ENCODE measurements at places on chromosomes 6 and 20.

DNA sequence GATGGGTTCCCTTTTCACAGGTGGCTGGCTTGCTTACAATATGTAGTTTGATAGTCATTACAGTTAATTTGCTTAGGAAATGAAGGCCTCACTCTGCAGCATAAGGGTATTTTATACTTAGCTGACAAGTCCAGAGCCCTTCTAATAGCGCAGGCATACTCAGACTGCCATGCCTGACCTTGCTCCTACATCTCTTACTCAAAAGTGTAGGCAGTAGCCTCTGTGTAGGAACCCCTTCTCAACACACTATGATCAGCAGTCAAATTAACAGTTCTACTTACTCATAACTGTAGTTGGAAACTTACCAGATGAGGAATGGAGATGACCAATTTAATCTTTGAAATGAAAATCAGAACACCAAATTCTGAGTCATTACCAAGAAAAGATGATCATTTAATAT, 373.5 kb downstream of the TBC1D32 start:
- DNase-seq: no peak

GRCh38 chr6:31725502-31726350, 2.6 kb downstream of the MPIG6B start:
- DNase-seq: no peak

DNA sequence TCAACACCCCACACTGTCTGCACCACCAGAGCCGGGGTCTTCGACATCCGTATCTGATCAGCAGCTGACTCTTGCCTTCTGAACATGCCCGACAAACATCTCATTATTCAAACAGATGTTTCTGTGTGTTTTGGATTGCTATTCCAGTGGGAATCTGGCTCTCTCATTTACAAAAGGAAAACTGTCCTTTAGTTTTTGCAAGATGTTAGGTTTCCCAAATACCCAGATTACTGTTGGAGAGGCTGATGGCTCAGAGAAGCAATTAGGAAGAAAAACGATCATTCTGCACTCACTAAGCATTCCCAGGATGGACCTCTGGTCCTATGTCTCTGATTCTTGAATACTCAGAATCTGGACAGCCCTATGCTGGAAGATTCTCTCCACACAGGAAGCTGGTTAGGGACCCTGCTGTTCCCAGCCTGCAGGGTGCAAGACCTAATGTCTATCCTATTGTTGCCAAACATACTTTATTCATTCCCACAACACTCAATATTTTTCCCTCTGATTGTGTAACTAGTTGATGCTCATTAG, 532.9 kb downstream of the CDH26 start:
- DNase-seq: no peak

DNA sequence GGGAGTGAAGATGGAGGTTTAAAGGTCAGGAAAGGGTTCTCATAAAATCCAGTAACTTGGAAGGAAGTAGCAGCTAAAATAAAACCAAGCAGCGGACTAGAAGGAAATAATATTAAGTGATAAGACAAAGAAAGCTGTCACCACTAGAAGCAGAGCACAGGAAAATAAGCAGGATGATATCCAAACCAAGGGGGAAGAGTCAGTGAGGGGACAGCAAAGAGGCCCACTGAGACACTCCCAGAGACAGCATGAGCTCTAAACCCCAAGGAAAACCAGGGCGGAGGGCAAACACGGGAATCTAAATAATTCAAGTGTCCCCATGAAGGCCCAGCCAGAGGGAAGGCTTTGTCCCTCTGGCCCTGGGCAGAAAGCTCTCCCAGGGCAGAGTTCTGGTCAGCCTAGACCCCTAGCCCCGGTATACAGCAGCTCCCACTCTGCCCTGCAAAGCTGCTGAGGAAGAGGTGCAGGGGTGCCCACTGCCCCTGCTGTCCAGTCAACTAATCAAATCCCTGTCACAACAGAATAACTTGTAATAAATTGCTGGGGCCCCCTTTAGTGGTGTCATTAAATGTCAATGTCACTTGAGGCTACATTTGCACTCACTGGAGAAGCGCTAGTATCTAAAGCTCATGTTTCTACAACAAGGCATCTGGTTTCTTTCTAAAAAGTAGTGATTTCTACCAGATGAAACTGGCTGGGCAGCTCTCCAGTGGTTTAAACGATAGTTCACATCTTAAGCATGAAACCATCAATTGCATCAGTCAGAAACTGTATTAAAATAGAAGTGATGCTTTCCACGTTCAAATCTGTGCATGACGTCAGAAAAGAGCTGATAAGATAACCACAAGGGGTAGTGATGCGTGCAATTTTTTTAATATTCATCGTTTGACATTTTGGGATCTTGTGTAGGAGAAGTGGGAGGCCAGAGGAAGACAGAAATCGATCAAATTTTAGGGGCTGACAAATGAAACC, 13.6 kb downstream of the PDE10A start:
- DNase-seq: no peak

- DNase-seq: no peak
Observed at GRCh38 chr6:154767003-154767723, 33.9 kb downstream of the SCAF8 start.

GRCh38 chr6:121516331-121516730, 80.9 kb downstream of the GJA1 start:
- no peak for DNase-seq

- no peak for DNase-seq
Observed at GRCh38 chr20:53434662-53435061, 159.0 kb downstream of the ZNF217 start.

DNA sequence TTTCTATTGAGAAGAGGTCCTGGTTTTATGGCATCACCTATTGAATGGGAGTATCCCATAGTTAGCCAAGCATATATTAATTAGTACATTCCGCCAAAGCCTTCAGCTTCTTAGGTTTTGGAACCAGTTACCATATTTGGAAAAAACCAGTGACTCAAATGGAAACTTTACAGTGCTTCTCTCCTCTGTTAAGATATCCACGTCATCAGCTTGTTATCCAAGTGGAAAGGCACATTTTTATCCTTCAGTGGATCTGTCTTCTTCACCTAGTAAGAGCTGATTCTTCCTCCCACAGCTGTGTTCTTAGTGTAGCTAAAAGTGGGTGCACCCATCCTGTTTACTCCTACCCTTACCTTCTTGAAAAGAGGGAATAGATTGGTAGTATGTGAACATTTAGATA, 34.5 kb downstream of the TPD52L1 start:
- no peak for DNase-seq

DNA sequence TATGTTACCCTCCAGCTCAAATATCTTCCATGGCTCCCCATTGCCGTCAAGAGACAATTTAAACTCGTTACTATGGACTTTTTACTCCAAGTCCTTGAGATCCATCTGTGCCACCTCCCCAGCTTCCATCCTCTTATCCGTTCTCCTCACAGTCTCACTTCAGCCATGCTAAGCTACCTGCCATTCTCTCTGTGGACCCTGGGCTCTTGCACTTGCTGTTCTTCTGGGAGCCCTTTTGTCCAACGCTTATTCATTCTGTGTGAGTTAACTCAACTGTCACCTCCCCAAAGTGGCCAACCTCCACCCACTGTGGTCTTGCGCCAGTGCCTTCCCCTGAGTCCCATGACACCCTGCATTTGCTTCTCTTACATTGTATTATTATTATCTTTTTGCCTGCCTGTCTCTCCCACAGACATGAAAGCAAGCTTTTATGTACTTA, 132.4 kb downstream of the BCAS1 start:
- no peak for DNase-seq

DNA sequence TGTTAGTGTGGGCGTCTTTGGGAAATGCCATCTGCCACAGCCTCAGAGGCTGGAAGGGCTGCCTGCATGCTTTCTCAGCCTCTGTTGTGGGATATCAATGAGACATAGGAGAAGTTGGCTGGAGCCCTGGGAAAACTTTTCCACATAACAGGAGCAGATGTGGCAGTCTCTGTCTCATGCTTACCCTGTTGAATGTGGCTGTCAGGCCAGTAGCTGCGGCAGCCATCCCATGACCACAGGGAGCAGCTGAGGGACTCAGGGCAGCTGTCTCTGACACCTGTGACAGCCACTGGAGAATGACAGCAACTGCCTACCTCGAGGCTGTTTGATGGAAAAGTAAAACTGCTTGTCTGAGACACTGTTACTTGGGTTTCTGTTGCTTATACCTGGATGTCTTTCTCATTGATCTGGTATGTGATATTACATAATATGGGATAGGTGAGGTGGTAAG, 64.4 kb downstream of the TULP4 start:
- no peak for DNase-seq

- DNase-seq: no peak
Observed at GRCh38 chr6:133887880-133888230, 1.1 kb upstream of the TCF21 start.

GRCh38 chr6:45827952-45828530, 187.6 kb downstream of the CLIC5 start:
- DNase-seq: no peak

DNA sequence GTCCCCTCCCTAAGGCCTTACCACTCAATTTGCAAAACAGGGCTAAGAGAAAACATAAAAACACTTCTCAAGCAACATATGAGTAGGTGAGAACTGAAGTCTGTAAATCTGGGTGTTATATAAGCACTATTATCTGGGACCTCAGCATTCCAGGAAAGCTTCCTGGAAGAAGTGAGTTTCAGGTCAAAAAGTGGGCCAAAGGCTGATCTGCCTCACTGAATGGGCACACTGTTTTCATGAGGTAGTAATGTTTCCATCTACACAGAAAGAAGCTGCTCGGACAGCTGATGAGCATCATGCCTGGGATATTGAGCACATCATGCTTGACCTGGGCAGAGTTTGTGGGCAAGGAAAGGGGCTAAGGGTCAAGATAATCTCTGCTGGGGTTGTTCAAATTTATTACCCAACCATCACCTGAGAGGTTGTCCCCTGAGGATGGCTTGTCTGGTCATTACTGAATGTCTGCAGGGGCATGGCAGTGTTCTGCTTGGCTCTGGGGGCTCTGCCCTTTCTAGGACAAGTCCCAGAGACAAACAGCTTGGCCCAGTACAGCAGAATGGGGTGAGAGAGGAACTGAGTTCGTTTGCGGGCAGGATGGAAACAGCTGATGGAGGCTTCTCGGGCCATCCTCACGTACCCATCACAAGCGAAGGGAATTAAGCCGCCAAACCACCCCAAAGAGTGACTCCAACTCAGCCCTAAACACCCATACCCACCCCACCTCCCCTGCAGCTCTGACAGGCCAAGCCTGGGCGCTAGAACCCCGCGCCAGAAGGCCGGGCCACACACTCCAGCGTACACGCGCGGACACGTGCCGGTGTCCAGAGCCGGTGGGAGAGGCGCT, 1.2 kb upstream of the SYNJ2 start:
- no peak for DNase-seq

DNA sequence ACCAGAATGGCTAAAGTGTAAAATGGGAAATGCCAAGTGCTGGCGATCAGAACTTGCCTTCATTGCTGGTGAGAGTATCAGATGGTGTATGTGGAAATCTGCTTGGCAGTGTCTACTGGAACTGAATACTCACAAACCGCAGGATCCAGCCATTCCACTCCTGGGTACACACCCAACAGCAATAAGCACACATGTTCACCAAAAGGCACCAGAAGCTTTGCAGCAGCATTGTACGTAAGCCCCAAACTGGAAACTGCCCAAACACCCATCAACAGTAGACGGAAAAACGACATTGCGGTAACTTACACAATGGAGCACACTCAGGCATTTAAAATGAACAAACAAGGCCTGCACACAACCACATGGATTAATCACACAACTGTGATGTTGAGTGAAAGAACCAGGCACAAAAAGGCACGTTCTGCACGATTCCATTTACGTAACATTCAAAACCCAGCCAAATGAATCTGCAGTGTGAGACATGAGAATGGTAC, 37.3 kb upstream of the BPIFA2 start:
- no peak for DNase-seq

- DNase-seq: no peak
Observed at GRCh38 chr6:98274691-98275090, 559.7 kb upstream of the POU3F2 start.
